Mesenteric fat pad (tissue), 1 donor: ENCODE measurements at places on chromosomes 4 and X. TPM values are rescaled to one million over a fixed set of nuclear protein-coding genes. Genes with fewer than 3 reads are reported as not detected.

DNA sequence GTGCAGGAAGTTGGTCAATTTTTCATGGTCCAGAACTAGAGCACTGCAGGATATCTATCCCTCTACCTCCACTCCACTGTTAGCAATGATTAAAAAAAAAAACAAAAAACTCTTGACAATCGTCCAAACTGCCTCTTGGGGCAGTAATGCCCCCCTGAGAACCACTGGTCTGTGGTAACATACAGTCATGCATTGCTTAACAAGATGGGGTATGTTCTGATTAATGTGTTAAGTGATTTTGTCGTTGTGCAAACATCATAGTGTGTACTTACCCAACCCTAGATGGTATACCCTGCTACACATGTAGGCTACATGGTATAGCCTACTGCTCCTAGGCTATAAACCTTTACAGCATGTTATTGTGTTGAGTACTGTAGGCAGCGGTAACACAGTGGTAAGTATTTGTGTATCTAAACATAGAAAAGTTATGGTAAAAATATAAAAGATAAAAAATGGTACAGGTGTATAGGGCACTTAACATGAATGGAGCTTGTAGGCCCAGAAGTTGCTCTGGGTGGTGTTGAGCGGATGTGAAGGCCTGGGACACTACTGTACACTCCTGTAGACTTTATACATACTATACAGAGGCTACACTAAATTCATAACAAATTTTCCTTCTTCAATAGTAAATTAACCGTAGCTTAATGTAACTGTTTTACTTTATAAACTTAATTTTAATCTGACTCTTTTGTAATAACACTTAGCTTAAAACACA, 34.1 kb downstream of the ART3 start:
- no peak for DNase-seq

GRCh38 chr4:176825586-176825985, 32.9 kb upstream of the VEGFC start:
- DNase-seq, result no peak

The F8A1 gene
- 32.8 TPM for total RNA-seq

- no peak for DNase-seq
Measured at GRCh38 chr4:137474711-137475301, 57.5 kb downstream of the PCDH18 start.

DNA sequence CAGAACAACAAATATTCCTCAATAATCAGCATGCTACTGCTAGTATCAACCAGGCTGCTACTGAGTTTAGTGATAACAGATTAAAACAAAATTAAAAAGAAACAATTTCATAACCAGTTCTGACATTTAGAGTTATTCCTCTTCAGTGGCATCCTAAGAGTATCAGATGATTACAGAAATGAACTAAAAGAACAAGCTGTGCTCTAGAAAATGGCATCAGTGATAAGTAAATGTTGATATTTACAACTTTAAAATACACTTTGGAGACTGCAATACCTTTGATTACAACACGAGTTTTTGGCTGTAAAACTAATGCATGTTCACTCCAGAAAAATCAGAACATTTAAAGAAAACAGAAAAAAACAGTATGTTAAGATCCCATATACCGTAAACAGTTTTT, 72.9 kb downstream of the ADGRA3 start:
- DNase-seq, result no peak

The PRRG3 gene
- total RNA-seq, result 0.32 TPM

- no peak for DNase-seq
Measured at GRCh38 chr4:85399270-85399669, 75.7 kb upstream of the ARHGAP24 start.

GRCh38 chr4:114115526-114115925, 136.1 kb upstream of the ARSJ start:
- no peak for DNase-seq

DNA sequence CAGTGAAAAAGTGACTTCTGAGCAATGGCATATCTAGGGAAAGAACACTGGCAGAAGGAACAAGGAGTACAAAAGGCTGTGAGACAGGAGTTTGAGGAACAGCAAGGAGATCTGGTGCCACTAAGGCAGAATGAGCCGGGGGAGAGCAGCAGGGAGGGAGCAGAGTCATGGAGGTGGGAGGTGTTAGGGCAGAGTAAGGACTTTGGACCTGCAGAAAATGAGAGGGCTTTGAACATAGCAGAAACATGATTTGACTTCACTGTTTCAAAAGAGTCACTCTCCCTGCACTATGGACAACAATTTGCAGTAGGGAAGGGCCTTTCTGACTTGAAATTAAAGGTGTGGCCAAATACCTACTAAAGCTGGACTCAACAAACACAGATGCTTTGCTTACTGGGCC, 356.2 kb downstream of the ADGRL3 start:
- no peak for DNase-seq

The PPEF2 gene
- total RNA-seq, result not detected

The STAP1 gene
- total RNA-seq, result not detected

GRCh38 chrX:135513130-135513515, 7.3 kb upstream of the INTS6L start:
- no peak for DNase-seq

- no peak for DNase-seq
Measured at GRCh38 chr4:8675906-8676305, 83.3 kb downstream of the CPZ start.

The LIN54 gene
- total RNA-seq, result 8.1 TPM

The ETDA gene
- not detected for total RNA-seq

DNA sequence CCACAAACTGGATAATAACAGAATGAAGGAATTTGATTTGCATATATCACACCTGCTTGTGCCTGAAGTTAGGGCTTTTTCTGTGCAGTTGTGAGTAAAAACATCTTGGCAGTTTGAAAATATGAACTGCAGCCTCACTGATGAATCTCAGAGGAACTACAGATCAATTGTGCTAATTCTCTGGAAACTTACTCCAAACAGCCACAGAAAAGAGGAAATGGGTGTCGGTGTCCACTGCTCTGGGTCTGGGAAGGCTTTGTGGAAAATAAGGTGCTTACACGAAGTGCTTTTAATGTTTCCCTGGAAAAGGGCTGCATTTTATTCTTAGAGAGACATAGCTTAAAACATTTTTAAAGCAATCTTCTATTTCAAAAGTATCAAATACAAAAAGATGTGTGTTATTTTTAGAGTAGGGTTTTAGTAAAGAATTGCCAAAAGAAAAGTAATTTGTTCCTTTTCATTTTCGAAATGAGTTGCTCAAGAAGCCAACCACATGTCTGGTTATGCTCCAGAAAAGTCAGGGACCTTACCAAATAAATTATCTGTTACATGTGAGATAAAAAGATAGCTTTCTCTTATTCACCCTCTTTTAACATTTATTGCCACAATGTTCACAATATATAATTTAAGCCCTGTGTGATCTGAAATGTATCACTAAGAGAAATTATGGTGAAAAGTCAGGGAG, 240.1 kb downstream of the FRAS1 start:
- DNase-seq, result no peak

DNA sequence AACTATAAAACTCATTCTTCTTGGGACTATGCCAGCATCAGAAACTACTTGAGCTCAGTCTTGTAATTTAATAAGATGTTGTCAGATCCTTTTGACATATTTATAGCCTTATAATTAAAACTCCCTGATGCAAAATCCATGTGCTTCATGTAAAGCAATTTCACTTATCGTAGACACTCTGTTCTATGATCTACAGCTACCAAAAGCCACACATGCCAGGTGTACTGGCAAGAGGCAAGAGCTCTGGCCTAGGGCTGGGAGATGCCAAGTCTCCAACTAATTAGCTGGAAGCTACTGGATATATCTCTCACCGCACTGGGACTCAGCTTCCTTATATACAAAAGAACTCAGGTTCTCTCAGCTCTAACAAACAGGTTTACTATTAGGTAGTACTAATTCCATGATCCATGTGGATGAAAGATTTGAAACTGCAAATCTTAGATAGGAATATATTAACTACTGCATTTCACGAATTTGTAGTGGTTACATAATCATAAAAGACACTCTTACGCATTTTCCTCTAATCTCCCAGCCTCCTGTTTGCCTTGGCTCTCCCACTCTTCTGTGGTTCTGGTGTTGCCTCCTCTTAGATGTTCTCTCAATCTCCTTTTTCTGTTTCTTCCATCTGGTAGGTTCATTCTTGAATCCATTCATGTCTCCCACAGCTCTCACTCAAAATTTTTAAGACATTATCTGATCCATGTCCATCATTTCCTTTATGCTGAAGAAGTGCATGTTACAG, 103.0 kb downstream of the HHIP start:
- no peak for DNase-seq

GRCh38 chr4:122765692-122766352, 33.3 kb downstream of the BBS12 start:
- DNase-seq, result no peak

DNA sequence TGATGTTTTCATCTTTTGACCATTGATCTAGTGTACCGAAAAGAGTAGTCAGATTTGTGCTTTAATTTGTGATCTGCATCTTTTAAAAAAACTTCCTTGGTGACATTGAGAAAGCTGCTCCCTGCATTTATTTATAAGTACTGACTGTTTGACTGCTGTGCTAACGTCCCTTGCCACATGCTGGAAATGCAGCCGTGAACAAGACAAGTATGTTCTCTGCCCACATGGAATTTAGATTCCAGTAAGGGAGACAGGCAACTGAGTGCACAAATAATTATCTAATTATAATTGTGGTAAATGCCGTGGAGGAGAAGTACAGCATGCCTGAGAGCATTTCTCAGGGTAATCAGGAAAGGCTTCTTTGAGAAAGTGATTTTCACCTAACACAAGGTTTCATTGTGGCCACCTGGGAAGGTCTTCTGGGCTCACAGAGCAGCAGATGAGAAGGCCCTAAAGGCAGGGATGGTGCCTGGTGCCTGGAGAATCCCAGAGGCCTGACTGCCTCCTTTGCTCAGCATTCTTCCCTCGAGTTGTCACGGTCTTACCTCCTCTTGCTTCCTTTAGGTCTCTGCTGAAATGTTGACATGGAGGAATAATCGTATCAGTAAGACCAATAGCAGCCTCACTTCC, 55.8 kb downstream of the PTTG2 start:
- no peak for DNase-seq

DNA sequence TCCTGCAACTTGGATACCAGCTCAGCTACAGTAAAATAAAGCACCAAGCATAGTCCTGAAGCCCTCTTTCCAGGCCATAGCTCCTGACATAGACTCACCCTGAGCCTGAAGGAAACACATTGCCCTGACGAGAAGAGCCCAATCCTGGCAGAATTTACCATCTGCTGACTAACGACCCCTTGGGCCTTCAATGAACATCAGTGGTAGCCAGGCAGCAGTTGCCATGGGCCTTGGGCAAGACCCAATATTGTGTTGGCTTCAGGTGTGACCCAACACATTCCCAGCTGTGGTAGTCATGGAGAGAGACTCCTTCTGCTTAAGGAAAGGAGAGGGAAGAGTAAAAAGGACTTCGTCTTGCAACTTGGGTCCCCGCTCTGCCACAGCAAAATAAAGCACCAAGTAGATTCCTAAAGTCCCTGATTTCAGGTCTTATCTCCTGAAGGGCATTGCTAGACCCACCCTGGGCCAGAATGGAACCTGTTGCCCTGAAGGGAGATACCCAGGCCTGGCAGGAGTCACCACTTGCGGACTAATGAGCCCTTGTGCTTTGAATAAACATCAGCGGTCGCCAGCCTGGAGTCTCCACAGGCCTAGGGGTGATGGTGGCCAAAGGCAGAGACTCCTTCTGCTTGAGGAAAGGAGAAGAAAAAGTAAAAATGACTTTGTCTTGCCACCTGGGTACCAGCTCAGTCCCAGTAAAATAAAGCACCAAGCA, 902.6 kb downstream of the C4orf33 start:
- DNase-seq, result peak; percentile 76
